Omental fat pad (tissue), 4 donors: ENCODE measurements at places on chromosomes 2 and 18. TPM values are rescaled to one million over a fixed set of nuclear protein-coding genes. Genes with fewer than 3 reads are reported as not detected.

DNA sequence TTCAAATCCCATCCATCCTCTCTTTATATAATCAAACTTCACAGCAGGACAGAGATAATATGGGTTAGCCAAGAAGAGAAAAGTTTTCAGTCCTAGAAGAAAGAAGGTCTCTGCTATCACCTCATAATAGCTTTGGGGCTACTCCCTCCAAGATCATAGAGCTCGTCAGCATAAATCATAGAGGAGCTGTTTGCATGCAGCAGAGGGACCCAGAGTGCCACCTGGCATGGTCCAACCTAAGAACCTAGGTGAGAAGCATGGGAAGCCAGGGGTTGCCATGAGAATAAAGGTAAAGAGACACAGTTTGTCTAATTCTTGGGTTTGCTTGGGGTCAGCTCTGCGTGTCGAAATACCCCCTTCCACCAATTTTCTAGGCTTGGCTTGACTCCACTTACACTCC is 87.1 kb upstream of the CYP1B1 start:
- no peak for DNase-seq

GRCh38 chr18:36454245-36454644 is 156.7 kb downstream of the FHOD3 start:
- DNase-seq = no peak

- no peak for DNase-seq
Measured at GRCh38 chr2:207073801-207074678, 91.7 kb downstream of the KLF7 start.

GRCh38 chr2:1898461-1899395 is 154.4 kb upstream of the PXDN start:
- no peak for DNase-seq

DNA sequence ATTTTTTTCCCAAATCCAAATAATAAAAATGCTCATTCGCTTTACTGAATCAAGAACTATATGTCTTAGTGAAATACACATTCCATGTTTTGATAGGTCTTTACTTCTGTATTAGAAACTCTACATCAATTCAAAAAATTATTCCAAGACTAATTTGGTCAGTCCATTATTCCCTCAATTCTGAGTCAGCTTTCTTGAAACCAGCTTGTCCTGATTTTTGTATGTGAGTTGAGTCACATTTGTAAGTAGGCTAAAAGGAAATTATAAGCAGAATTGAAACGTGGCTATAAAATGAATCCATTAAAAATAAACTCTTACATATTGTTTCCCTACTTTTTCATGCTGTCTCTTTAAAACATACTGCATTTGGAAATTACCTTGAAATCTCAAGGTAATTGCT is 113.0 kb downstream of the DNER start:
- no peak for DNase-seq

DNA sequence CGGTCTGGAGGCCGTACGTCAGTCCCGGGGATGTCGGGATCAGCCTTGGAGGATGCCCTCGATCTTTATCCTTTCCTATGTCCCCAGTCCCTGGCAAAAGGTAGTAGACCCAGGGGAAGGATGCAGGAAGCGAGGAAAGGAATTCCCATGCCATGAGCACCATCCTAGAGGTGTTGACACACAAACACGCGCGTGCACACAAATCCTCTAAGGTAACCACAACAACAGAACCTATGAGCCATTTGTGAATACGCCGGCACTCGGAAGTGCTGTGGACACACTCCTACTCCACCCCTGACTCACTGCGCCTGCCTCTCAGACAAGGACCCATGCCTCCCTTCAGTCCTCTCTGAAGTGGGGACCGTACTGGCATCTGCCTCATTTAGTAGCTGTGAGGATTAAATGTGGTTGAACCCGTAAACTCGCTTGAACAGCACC is 11.3 kb upstream of the MLPH start:
- no peak for DNase-seq

CPLX4 gene
- total RNA-seq = not detected

TFPI gene
- 73.6 TPM for total RNA-seq
